ENCODE measurements at places on chromosomes 4 and X.

DNA sequence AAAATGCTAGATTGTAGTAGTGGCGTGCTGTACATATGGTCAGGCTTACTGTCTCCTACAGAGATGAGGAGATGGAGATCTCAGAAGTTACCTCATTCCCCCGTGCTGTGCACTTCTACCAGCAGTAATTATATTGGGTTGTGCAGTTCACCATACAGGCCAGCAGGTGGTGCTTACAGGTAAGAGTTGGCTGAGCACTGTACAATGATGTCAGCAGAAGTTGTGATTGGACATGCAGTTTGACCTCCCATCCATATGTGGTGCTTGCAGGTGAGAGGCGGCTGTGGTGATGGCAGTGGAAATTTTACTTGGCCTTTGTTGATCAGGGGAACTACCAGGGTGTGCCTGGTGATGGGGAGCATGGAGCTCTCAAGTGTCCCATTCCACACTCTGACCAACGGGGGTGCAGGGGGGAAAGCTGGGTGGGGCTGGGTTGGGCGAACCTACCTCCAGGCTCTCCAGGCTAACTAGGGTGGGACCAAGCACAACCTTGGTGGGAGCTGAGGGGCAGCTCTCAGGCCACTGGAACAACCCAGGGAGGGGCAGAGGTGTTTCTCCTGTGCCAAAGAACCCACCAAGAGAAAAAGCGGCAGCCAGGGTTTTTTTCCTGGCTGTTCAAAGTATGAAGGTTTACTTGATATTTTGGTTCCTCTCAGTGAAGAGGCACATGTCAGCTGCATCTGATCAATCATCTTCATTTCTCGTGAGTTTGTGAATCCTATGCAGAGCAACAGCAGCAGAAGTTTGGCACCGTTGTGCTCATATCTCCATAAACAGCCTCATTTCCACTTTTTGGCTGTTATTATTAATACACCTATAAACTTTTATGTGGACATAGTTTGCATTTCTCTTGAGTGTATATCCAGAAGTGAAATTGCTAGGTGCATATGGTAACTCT lies 73.8 kb upstream of the FREM3 start:
- DNase-seq: peak; percentile 20

GRCh38 chrX:149962859-149963757 lies 24.8 kb upstream of the EOLA2 start:
- peak; percentile 7 for DNase-seq

- DNase-seq: no peak
Measured at GRCh38 chr4:169852481-169852880, 94.7 kb upstream of the HPF1 start.

DNA sequence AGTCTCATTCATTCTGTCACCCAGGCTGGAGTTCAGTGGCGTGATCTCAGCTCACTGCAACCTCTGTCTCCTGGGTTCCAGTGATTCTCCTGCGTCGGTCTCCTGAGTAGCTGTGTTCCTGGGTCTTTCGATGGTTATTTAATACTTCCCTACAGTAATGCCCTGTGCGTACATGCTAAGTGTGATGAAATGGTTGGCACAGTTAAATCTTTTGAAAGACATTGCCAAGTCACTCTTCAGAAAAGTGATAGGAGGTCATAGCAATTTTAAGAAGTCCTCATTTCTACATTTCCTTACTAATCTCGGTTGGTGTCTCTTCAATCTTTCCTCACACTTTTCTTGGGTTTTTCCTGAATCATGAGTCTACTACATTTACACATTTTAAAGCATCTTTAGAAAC lies 14.4 kb downstream of the HTT-AS start:
- no peak for DNase-seq

GRCh38 chr4:47465004-47465403 lies 1.5 kb upstream of the COMMD8 start:
- no peak for DNase-seq

DNA sequence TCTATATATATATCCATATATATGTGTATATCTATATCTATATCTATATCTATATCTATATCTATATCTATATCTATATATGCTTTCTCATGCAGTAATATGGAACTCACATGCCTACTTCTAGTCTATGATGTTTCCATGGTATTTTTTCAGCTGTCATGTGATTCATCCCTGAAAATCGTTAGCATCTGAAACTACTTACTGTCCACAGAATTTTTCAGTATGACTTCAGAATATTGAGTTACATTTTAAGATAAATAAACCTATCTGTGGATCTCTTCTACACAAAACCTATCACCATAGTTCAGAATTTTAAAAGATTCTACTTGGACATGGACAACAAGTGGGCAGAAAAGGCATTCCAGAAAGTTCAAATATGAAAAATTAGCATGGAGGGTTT lies 855.1 kb upstream of the INTU start:
- DNase-seq: no peak

GRCh38 chr4:5852523-5853202 lies 40.2 kb downstream of the CRMP1 start:
- DNase-seq: no peak

DNA sequence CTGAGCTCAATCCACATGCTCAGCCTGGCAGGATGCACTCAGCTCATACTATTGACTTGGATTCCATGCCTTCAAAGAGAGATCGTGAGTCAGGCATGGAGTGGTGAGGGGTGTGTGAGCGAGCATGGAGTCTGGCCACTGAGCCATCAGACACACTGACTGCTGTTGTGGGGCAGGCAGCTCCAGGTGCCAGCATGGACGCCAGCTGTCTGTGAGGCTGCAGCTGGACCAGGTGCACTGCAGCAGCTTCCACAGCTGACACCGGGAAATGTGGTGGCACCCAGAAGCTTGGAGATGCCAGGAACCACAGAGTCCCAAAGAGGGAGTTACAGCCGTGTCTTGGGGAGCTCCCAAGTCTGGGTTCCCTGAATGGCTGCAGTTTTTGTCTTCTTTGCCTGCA lies 1026.4 kb upstream of the ADGRL3 start:
- no peak for DNase-seq

DNA sequence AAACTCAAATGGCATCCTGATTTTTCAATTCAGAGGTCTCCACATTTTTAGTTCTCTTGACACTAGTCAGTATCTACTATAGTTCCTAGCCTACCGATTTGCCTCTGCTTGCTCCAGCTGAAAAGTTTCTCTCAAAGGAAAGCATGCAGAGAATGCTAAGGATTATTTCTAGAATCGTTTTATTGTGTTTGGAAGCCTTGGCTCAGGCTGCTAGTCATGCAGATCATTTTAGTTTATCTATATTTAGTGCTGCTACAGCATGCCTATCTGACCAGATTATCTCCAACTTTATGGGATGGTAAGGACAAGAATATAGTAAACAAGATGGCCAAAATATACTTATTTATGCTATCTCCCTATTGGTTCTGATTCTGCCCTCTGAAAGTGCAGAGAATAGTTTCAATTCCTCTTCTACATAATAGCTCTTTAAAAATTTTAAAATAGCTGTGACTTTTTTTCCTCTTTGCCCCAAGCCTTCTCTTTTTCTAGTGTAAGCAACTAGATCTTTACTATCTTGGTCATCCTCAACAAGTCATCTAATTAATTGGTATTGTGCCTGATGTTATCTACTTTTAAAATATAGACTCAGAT lies 15.7 kb upstream of the DRP2 start:
- DNase-seq: no peak

GRCh38 chrX:42385730-42386129 lies 392.2 kb downstream of the PPP1R2C start:
- DNase-seq: no peak

DNA sequence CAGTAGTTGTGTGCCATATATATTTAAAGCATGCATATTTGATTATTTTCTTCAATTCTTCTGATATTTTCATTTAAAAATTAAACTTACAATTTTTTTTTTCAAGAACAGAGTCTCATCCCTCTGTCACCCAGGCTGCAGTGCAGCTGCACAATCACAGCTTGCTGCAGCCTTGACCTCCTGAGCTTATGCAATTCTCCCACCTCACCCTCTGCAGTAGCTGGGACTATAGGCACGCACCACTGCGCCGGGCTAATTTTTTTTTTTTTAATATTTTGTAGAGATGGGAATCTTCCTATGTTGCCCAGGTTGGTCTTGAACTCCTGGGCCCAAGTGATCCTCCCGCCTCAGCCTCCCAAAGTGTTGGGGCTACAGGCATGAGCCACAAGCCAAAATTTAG lies 5.8 kb upstream of the DCLK2 start:
- no peak for DNase-seq

- DNase-seq: no peak
Measured at GRCh38 chrX:94524867-94525266, 850.9 kb downstream of the FAM133A start.

- no peak for DNase-seq
Measured at GRCh38 chr4:635851-636627, 10.7 kb downstream of the PDE6B start.

DNA sequence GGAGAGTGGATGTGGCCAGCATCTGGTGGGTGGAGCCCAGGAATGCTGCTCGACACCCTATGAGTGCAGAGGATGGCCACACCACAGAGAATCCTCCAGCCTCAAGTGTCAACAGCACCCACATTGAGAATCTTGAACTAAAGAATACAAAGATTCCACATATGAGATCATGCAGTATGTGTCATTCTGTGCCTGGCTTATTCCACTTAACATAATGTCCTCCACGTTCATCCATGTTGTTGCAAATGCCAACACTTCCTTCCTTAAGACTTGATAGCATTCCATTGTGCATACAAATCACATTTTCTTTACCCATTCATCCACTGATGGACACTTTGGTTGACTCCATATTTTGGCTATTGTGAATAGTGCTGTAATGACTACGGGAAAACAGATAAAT lies 145.8 kb downstream of the PRKX start:
- no peak for DNase-seq

DNA sequence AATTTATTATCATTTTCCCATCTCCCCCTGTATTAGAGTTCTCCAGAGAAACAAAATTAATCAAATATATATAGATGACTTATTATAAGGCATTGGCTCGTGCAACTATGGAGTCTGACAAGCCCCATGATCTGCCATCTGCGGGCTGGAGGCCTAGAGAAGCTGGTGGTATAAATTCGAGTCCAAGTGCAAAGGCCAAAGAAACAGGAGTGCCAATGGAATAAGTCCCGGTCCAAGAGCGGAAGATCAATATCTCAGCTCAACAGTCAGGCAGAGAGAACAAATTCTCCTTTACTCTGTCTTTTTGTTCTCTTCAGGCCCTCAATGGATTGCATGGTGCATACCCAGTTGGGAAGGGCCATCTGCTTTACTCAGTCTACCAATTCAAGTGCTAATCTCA lies 178.8 kb downstream of the NWD2 start:
- DNase-seq: no peak

- peak; percentile 21 for DNase-seq
Measured at GRCh38 chr4:59247032-59247431, 1953.1 kb upstream of the ADGRL3 start.

DNA sequence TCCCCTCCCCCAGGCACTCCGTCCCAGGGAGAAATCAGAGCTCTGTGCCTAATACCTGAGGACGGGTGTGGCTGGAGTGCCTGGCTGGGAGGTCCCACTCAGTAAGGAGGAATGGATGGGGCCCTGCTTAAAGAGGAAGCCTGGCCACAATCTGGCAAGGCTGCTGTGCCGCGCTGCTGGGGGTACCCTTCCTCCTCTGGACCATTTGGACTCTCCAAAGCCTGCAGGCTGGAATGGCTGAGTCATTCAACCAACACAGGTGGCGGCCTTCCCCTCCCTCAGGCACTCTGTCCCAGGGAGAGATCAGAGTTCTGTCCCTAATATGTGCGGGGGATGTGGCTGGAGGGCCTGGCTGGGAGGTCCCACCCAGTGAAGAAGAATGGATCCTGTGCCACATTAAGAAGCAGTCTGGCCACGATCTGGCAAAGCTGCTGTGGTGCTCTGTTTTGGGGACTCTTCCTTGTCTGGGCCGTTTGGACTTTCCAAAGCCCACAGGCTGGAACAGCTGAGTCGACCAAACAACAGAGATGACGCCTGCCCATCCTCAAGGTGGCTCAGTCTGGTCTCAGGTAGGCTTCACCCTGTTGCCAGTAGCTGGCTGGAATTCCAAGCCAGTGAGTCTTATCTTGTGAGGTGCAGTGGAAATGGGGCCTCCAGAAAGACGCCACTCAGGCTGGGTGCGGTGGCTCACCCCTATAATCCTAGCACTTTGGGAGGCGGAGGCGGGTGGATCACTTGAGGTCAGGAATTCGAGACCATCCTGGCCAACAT lies 127.3 kb upstream of the HUWE1 start:
- no peak for DNase-seq

DNA sequence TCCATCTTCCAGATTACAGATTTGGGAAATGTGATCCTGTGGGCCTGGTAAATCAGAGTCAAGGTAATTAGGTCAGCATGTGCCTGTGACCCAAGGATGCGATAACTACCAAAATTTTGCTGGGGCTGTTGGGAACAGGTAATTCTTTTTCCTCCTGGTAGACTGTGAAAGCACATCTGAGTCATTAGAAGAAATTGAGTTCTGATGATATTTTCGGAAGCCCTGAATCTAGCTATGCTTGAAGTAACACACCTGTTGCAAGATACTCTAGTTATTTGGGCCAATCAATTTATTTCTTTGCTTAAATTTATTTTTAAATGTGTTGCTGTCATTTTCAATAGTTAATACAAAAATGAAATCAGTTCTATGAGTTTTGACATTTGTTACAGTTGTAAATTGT lies 903.6 kb downstream of the RPA4 start:
- no peak for DNase-seq

- DNase-seq: peak; percentile 1
Measured at GRCh38 chr4:10619220-10619619, 65.3 kb downstream of the CLNK start.

GRCh38 chr4:36006226-36006625 lies 238.1 kb downstream of the ARAP2 start:
- no peak for DNase-seq

DNA sequence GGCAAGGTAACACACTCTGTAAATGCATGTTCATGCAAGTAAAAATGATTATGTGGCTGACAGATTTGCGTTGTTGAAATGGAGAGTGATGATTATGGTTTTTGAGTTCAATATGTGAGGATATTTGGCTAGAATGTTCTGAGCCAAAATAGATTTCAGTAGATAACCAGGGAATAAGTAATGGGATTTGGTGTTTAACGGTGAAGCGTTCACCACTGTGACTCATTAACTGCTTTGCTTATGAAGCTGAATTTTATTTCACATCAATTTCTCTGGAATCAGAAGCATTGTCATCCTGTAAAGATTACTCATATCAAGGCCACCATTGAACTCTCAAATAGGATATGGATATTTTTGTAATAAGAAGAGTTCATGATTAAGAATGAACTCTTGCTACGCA lies 11.7 kb downstream of the AFP start:
- DNase-seq: no peak

DNA sequence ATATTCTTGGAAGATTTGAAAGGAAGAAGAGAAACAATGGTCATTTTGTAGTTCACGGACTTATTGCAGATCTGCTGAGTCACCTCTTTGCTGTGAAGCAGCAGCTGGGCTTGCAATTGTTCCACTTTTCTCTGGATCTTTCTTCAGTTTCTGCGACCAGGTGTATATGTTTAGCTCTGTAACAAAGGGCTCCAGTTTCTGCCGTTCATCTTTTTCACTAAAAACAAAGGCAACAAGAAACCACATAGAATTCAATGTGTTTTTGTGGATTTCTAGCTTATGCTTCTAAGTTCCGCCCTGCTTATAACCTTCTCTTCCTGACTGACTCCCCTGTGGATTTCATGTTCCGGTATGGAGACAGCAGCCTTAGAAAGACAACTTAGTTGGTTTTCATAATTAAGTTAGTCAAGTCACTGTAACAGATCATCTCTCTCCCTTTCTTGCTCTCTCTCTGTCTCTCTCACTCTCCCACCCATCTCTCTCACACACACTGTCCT lies 121.6 kb upstream of the EPHA5 start:
- no peak for DNase-seq

- DNase-seq: no peak
Measured at GRCh38 chr4:138555584-138555983, 313.4 kb upstream of the SLC7A11 start.

All from SHP77 (cell line).